Caco-2 (cell line): ENCODE measurements at places on chromosomes 2 and 18.
A peak's percentile ranks its signal among the peaks of the same experiment; 100 is the strongest.

GRCh38 chr2:9617749-9618148 lies 13.0 kb downstream of the YWHAQ start:
- H3K27ac ChIP-seq, result no peak overlapping the region
- H3K36me3 ChIP-seq, result no peaks in the 10 kb centered on the region
- H3K4me1 ChIP-seq, result peaks cover 11% of the 10 kb centered on the region; the same call in 1 of the 2 replicates
- H3K4me3 ChIP-seq, result no peak overlapping the region

DNA sequence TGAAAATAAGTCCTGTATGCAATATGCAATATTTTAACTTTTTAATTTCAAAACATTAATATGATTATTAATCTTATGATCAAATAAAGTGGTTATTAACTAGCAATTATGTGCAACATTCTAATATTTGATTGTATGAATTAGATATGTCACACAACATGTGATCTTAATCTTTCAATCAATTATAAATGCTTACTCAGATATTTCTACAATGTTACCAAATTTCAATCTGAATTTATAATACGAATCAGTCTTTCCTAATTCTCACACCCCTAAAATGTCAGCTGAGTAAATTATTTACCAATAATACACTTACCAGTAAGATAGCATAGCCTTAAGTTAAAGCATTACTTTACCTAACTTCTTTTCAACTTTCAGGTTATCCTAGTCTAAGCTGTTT lies 186.3 kb downstream of the CALCRL start:
- H3K36me3 ChIP-seq, result no peaks in the 10 kb centered on the region
- H3K4me1 ChIP-seq, result no peaks in the 10 kb centered on the region
- H3K4me3 ChIP-seq, result no peak overlapping the region
- no peak overlapping the region for H3K27ac ChIP-seq
- H3K27me3 ChIP-seq, result no peaks in the 10 kb centered on the region
- DNase-seq, result no peak

- no peaks in the 10 kb centered on the region for H3K4me1 ChIP-seq
- no peak overlapping the region for H3K27ac ChIP-seq
- no peak overlapping the region for H3K4me3 ChIP-seq
- no peak for DNase-seq
These were observed 250.9 kb downstream of the OTX1 start for GRCh38 chr2:63301481-63301880.

DNA sequence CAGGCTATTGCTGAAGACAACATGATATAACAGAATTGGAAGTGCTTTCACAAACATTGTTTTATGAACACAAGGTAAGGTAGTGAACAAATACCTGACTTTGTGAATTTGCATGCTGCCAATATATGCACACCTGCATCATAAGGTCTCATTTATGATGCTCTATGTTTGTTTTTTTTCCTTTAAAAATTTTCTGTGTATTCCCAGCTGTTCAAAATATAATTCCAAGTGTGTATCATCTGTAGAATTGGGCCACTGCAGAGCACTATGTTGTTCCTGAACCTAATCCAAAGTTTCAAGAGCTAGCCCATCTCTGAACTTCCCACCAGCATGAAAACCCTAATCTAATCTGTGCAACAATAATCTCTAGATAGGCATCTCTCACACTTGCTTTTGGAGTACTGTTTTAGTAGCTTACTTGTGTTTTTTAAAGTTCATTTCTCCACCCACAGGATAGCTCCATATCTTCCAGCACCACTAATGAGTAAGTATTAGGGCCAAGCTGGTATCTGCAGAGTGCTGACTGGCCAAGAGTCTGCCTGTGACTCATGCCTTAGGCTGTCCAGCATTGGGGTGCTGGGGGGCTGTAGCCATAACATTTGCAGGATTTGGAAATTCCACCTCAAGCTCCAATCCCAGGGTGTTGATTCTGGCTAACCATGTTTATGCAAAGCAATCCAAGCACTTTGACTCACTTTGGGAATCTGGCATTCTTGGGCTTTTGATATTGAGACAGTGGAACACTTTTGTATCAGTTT lies 208.2 kb upstream of the REV1 start:
- DNase-seq, result no peak
- no peaks in the 10 kb centered on the region for H3K4me1 ChIP-seq
- H3K36me3 ChIP-seq, result no peaks in the 10 kb centered on the region
- H3K27ac ChIP-seq, result no peak overlapping the region

DNA sequence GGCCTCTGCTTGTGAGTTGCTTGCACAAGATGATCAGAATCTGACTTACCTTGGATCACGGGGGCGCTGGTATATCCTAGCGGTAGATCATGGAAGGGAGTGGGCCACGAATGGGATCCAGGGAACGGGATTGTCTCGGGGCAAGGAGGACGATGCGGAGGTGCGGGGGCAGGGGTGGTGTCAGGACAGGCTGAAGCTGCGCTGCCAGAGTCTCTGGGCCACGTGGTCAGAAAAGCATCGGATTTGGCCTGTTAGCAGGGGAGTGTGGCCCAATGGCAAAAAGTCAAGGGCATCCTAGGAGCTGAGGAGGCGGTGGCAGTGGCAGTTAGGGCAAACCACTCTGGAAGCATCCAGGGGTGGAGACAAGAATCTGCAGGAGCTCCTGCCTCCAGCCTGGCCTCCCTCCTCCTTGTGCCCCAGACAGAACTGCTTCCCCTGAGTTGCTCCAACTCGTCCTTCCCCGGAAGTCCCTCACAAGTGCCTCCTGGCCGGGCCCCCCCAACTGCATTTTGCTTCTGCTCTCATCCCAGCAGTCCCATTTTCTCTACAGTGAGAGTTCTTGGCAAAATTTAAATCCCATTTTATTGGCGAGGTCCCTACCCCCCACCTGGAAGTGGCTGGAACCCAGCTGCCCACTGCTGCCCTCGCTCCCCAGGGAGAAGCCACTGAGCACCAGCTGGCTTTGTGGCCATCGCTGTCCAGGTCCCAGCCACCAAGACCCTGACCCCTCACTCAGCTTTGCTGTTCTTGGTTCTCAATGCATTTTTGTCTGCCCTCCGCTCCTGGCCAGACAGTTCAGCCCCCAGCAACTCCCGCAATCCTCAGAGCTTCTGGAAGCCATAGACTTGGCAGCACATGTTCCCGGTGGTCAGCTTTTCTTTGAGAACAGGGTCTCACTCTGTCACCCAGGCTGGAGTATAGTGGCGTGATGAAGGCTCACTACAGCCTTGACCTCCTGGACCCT lies 5.6 kb upstream of the CCDC74B start:
- H3K4me1 ChIP-seq, result no peaks in the 10 kb centered on the region
- DNase-seq, result peak; percentile 28
- H3K27ac ChIP-seq, result peak overlapping the region; percentile 21
- no peaks in the 10 kb centered on the region for H3K27me3 ChIP-seq
- no peak overlapping the region for H3K4me3 ChIP-seq

GRCh38 chr2:207465894-207466293 lies 63.9 kb upstream of the CREB1 start:
- H3K27me3 ChIP-seq, result no peaks in the 10 kb centered on the region
- no peaks in the 10 kb centered on the region for H3K36me3 ChIP-seq
- H3K27ac ChIP-seq, result no peak overlapping the region
- H3K4me3 ChIP-seq, result no peak overlapping the region

DNA sequence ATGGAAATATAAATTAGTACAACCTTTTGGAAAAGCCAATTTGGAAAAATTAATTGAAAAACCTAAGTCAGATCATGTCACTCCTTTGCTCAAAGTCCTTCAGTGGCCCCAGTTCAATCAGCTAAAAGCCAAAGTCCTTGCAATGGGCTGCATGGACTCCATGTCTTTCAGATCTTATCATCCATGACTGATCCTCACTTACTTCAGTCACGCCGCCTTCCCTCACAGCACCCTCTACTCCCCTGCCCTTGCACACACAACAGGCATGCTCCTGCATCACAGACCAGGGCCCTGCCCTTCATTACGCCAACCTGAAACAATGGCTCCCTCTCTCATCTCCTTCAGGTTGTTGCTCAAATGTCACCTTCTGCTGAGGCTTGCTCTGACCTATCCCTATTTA lies 15.6 kb downstream of the KANSL3 start:
- DNase-seq, result no peak
- peaks cover 5% of the 10 kb centered on the region for H3K36me3 ChIP-seq
- no peaks in the 10 kb centered on the region for H3K4me1 ChIP-seq
- H3K27me3 ChIP-seq, result no peaks in the 10 kb centered on the region

DNA sequence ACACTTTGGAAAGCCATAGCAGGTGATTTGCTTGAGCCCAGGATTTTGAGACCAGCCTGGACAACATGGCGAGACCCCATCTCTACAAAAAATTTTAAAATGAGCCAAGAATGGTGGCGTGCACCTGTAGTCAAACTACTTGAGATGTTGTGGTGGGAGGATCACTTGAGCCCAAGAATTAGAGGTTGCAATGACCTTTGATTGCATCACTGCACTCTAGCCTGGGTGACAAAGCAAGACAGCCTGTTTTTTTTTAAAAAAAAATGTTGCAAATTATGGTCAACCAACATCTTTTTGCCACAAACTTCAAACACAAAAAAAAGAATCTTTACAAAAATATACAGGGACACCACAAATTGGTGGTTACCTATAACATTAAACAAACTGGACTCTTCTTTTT lies 40.3 kb downstream of the MEX3C start:
- no peak overlapping the region for H3K4me3 ChIP-seq
- no peaks in the 10 kb centered on the region for H3K36me3 ChIP-seq
- H3K27ac ChIP-seq, result no peak overlapping the region
- no peak for DNase-seq
- H3K27me3 ChIP-seq, result no peaks in the 10 kb centered on the region

DNA sequence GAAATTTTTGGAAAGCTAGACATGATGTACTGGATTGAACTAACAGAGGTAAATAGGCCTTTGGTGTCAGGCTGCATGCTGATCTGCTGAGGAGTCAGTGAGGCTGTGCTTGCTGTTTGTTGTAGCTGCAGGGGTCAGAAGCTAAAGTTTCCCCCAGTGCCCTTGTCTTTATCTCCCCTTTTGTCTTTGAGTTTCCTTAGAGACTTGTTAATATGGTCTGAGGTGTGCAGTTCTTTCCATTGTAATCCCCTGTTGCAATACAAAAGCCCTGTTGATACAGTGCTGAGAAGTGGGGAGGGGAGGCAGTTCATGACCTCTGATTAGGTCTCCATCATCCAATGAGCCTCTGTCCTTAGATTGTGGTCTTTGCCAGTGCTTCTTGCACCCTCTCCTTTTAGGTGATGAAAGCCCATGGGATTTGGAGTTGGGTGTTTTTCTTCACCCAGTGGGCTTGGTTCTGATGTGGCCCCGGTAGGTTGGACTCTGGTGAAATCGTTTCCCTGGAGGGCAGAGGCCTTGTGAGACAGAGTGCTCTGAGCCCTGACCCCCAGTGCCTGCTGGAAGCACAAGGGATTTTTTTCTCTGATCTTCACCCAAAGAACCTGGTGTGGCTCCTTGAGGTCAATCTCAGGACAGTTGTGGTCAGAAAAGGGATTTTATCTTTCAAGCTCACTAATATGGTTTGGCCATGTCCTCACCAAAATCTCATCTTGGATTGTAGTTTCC lies 163.1 kb downstream of the TMEM18 start:
- no peak for DNase-seq
- H3K27me3 ChIP-seq, result no peaks in the 10 kb centered on the region
- H3K4me1 ChIP-seq, result no peaks in the 10 kb centered on the region
- no peak overlapping the region for H3K4me3 ChIP-seq
- H3K36me3 ChIP-seq, result no peaks in the 10 kb centered on the region

DNA sequence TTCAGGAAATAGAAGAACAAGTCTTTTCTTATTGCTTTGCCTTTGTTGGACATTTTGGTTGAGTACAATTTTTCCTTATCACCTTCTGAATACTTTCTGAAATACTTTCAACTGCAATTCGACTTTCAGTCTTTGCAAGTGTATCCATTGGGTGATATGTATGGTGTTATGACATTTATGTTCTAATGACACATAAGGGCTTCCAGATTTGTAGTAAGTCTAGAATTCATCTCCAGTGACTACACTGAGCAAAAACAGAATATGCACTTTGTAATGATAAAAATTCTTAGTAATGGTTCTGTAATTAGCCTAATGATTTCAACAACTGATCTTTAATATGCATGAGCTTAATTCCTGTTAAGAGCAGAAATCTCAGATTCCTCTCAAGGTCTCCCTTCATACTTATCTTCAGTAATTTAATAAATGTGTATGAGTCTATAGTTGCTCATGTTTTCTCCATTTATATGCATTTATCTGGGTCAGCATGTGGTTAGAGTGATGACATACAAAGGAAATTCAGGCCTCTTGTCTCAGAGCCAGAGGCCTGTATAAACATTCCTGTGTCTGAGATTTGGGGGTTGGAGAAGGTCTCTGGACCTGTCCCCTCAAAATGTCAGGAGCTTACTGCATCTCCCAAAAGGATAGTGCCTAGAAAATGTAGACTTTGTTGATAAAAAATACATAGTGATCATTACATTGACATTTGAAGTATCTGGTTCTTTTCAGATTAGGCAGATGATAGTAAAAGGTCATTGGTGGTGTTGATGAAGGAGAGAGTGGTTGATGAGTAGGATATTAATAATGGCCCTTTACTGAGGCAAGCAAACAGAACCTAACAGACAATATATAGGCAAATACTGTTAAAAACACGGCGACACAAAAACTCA lies 114.9 kb downstream of the QPCT start:
- no peak for DNase-seq
- no peak overlapping the region for H3K27ac ChIP-seq
- H3K36me3 ChIP-seq, result no peaks in the 10 kb centered on the region
- no peak overlapping the region for H3K4me3 ChIP-seq
- no peaks in the 10 kb centered on the region for H3K27me3 ChIP-seq

DNA sequence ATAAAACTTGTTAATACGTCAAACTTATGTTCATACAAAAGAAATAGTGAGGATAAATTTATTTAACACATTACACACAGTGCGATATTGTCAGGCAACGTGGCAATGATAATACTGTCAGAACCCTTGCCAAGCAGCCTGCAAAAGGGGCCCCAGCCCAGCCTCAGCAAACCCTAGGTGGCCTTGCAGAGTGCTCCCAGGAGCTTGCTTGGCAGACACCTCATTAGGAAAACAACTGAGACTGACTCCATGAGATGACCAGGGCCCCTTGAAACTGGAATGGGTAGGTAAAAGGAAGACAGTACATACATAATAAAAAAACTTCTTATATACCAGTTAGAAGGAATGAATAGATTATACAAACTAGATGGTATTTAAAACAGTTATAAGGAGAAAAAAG lies 136.6 kb upstream of the EPC2 start:
- no peaks in the 10 kb centered on the region for H3K27me3 ChIP-seq
- no peaks in the 10 kb centered on the region for H3K36me3 ChIP-seq
- no peak overlapping the region for H3K4me3 ChIP-seq
- DNase-seq, result no peak
- peaks cover 7% of the 10 kb centered on the region; the same call in 1 of the 2 replicates for H3K4me1 ChIP-seq

GRCh38 chr2:144006139-144006538 lies 513.8 kb downstream of the ZEB2 start:
- no peaks in the 10 kb centered on the region for H3K36me3 ChIP-seq
- H3K4me1 ChIP-seq, result no peaks in the 10 kb centered on the region
- no peak overlapping the region for H3K4me3 ChIP-seq
- H3K27me3 ChIP-seq, result no peaks in the 10 kb centered on the region
- H3K27ac ChIP-seq, result no peak overlapping the region

DNA sequence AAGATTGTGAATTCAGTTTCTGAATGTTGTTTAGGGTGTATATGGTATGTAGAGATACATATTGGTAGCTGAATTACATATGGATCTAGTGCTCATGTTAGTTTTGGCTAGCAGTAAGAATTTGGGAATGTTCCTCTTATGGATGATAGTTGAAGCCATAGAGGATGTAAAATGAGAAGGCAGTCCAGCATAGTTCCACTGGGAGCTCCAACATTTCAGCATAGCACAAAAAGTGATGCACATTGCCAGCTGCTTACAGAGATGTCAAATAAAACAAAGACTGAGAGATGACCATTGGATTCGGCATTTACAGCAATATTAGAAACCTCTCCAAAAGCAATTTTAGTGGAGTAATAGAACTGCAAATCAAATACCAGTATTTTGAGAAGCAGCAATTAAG lies 77.4 kb downstream of the EML4 start:
- no peak overlapping the region for H3K4me3 ChIP-seq
- no peak overlapping the region for H3K27ac ChIP-seq
- peaks cover 3% of the 10 kb centered on the region; the same call in 1 of the 2 replicates for H3K36me3 ChIP-seq
- peaks cover 11% of the 10 kb centered on the region for H3K4me1 ChIP-seq
- H3K27me3 ChIP-seq, result no peaks in the 10 kb centered on the region
